Anterior cingulate cortex (tissue), 58 donors: ENCODE measurements at places on chromosomes 3 and 15.

DNA sequence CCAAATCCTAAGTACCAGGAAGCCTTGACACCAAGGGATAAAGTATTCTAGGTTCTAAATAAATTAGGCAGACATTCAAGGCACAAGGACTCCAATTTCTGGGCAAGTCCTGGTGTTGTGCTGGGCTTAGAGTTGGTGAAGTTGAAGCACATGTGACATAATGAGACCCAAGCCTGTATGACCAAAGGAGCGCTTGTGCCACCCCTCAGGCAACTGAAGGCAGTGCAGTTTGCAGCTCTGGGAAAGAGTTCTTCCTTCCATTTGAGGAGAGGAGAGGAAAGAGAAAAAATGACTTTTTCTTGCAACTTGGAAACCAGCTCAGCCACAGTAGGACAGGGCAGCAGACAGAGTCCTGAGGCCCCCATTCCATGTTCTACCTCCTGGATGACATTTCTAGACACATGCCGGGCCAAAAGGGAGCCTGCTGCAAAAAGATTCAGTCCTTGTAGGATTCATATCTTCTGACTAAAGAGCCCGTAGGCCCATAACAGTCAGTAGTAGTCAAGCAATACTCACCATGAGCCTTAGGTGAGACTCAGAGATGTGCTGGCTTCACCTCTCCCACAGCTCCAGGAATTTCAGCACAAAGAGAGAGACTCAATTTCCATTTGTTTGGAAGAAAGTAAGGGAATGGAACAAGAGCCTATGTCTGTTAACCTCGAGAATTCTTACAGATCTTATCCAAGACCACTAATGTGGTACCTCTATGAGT lies 588.8 kb upstream of the BCHE start:
- DNase-seq: no peak

- no peak for DNase-seq
These were observed 51.0 kb downstream of the DPPA2 start for GRCh38 chr3:109265295-109265694.

- no peak for DNase-seq
These were observed 52.4 kb downstream of the GASK1A start for GRCh38 chr3:43031485-43031884.

DNA sequence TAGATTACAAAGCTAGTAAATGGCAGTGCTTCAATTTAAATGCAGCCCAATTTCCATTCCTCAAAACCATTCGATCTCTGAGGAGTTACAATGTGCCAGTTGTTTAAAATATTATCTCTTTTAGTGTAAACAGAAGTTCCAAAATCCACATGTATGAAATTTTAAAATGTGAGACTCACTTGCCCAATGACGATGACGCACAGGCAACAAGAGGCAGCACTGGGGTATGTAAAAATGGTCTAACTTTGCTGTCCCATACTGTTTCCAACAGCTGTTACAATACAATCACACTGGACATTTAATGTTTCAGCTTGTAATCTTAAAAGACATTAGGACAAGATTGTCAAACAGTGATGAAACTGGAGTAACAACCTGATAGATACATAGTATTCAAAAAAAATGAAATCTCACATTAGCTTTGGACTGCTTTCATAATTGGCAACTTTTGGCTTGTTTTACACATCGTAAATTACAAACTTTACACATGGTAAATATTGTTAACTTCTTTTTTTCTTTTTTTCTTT lies 12.2 kb downstream of the SLTM start:
- no peak for DNase-seq

GRCh38 chr3:41236228-41236627 lies 36.9 kb downstream of the CTNNB1 start:
- DNase-seq: no peak

GRCh38 chr15:75750261-75751050 lies 37.8 kb upstream of the CSPG4 start:
- no peak for DNase-seq

- DNase-seq: no peak
These were observed 130.5 kb downstream of the KLF13 start for GRCh38 chr15:31457161-31457560.

GRCh38 chr3:78919021-78919755 lies 848.6 kb downstream of the ROBO1 start:
- DNase-seq: no peak

GRCh38 chr15:66180531-66181097 lies 72.9 kb downstream of the MEGF11 start:
- no peak for DNase-seq

GRCh38 chr15:63971427-63971805 lies 74.9 kb downstream of the DAPK2 start:
- DNase-seq: no peak

- DNase-seq: no peak
These were observed 738 bp downstream of the YEATS2 start for GRCh38 chr3:183698318-183698751.

DNA sequence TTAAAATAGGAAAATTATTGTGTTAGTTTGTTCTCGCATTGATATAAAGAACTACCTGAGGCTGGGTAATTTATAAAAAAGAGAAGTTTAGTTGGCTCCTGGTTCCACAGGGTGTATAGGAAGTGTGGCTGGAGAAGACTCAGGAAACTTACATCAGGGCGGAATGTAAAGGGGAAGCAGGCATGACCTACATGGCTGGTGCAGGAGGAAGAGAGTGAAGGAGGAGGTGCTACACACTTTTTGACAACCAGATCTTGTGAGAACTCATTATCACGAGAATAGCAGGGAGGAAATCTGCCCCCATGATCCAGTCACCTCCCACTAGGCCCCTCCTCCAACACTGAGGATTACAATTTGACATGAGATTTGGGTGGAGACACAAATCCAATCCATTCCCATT lies 490.7 kb downstream of the RBMS3 start:
- no peak for DNase-seq

DNA sequence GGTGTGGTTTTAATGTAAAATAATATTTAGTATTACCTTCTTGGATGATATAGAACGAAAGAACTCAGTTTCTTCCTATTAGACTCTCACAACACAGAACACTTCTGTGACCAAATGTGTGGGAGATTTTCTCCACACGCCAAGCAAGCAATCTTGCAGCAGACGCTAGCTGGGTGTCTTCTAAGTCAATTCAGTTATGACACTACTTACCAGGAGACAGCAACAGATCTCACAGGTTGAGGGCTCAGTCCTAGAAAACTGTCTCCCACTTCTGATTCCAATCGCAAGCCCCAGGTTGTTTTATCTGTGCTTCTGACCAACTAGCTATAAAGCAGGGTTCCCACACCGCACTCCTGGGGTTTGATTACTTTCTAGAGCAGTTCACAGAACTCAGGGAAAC lies 41.2 kb downstream of the HERC1 start:
- no peak for DNase-seq

- no peak for DNase-seq
These were observed 27.9 kb upstream of the SNRPA1 start for GRCh38 chr15:101322854-101323477.

DNA sequence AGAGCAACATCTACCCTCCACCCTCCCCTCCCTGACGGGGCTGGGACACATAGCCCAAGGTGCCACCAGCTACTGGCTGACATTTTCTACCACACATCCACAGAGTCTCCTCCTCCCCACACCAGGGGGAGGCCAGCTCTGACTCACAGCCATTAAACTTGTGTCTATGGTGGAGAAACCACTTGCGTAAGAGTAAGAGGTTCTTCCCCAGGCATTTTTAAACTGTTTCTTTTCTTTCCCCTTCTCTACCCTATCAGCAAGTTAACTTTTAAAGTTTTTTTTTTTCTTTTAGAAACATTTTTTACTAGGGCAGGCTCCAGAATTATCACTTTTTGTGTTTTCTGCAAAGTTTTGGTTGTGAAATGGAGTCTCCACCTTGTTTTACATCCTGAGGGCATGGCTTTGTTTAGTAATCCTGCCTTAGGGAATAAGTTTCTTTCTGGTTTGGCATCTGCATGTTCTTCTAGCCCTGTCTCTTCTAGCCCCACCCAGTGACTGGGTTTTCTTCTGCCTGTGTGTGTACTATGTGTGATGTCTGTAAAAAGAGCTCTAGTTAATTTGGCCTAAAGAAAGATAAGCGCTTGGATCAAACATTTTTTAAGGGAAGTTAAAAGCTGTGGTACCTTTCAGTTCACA lies 148.8 kb upstream of the GADL1 start:
- no peak for DNase-seq

GRCh38 chr3:33577173-33577572 lies 137.0 kb upstream of the UBP1 start:
- no peak for DNase-seq

DNA sequence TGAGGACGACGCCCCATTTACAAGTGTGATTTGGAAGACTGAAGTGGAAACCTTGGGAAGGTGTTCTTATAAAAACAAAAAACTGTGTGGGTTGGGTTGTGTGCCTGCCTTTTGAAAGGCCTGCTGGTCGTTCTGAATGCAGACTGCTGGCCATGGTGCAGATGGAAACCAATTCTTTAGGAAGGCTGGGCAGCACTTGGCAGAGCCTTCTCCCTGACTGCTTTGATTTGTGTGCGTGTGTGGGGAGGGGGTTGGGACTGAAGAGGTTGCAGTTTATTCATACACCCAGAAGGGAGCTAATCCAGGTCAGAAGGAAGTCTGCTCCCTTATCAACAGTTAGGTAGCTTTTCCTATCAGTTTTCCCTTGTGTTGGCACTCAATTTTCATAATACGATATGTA lies 288.7 kb downstream of the SOX2 start:
- no peak for DNase-seq

- no peak for DNase-seq
These were observed 47.7 kb downstream of the CYP11A1 start for GRCh38 chr15:74319596-74320351.

DNA sequence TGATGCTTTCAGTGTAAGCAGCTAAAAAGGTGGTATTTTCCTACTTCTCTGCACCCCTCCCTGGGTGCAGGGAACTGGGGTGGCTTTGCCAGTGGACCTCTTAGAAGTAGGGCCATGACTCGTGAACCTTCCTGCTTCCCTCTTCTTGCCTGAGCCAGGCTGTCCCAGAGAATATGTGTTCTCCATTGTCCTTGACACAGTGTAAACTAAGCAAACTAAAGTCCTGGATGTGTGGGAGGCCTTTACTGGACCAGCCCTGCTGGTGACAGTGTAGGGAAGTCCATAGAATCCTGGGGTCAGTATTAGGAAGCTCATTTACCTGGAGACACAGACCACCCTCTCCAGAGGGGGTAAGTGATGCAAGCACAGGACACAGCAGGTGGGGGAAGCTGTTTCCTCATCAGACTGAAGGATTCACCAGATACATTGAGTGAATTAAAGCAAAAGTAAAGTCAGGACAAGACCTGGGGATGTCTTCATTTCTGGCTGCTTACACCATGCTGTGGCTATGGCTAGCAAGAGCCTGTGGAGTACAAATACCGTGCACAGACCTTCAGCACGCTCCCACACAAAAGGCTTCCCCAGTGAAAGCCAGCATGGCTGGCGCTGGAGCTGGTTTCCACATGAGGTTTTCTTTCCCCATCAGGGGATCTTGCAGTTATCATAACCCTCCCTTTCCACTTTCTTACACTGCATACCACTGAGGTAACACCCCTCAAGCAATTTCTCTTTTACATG lies 64.8 kb upstream of the LPP start:
- no peak for DNase-seq

DNA sequence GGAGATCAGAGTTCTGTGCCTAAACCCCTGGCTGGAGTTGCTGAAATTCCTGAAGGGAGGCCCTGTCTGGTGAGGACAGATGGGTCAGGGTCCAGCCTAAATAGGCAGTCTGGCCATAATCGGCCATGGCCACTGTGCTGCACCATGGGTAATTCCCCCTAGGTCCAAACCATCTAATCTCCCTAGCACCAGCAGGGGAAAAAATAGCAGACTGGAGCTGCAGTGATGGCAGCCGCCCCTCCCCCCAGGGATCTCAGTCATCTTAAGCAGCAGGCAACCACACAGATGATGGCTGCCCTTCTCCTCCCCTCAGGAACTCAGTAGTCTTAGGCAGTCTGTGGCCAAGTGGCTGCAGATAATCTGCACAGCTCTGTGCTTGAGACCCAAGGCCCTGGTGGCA lies 68.4 kb upstream of the CD96 start:
- no peak for DNase-seq

DNA sequence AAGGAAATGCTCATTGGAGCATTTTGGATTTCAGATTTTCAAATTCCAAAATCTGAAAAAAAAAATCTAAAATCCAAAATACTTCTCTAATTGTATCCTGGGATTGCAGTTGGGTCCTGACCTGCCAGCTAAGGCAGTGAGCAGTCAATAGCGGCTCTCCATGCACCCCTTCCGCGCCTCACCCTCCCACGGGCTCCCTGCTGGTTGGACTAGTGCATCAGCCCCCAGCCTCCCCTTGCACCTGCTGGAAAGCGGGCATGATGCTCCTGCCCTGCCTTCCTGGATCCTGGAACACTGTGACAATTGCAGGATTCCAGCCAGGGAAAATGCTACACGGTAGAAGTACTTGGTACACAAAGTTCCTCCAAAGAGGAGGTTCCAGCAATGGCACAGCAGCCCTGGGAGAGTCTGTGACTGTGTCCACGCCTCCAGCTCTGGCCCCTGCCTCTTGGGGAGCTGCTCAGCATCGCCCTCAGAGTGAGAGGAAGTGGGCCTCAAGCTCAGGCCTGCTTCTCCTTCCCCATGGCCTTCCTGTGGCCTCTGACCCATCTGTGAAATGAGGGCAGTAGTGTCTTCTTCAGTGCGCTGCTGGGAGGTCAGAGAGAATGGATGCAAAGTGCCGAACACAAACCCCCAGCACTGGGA lies 39.5 kb upstream of the CHRNB4 start:
- DNase-seq: no peak

GRCh38 chr3:121895121-121895520 lies 920 bp downstream of the SLC15A2 start:
- no peak for DNase-seq

DNA sequence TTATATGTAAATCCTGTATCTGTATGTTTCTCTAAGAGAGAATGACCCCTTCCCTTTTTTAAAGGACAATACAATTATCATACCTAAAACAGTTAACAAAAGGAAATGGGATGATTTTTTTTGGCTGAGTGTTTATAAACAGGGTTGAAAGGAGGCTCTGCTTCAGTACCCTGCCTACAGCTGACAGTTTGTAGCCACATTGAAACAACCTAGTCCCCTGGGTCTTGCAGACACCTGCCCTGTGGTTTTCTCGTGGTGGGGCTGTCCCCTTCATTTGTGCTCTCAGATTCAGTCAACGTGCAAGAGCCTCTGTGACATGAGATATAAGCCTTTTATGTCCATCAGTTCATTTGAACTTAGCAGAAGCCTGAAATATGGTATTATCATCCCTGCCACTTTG lies 2.3 kb upstream of the HMCES start:
- no peak for DNase-seq

DNA sequence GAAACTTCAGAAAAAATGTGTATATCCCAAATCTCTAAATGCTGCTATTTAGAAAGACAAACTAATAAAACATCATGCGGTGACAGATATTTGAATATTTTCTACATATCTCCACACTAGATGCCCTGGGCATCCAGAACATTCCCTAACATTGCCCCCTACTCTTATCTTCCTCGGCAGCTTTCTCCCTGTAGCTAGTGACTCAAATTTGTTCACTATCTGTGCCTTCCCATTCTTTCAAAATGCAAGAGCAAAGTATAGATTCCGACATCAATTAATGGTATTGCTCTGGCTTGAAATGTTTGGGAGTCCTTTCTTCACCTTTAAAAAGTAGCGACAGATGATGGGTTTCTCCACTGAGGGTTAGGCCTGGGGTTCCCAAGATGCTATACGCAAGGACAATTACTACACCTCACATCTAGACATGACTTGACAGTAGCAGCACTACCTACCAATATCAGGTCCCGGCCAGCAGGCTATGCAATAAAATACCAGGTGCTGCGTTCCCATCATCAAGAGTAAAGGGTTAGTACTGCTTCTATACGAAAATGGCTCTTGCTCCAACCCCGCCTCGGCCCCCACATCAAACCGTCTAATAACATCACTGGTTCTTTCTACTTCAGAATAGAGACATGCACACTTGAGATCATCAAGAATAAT lies 631 bp downstream of the UBR1 start:
- DNase-seq: peak; percentile 23
